ENCODE measurements at places on chromosomes 7 and 10. TPM values are rescaled to one million over a fixed set of nuclear protein-coding genes. Genes with fewer than 3 reads are reported as not detected.

DNA sequence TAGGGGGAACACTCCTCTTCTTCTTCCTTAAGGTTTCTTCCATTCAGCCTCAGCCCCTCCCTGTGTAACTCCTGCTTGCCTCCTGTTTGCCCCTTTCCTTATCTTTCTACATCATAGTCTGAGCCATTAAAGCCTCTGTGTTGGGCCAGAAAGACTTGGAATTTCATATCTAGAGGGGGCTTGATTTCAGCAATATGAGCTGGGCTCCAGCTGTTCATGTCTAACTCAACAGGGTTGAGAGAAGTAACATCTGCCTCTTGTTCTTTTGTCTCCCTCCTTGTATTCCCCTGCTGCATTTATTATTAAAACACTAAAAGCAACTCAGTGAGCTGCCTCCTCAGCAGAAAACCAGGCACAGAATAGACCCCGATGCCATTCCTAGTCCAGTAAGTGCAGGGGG lies 17.6 kb downstream of the SEC24C start:
- no peak overlapping the region for H3K4me3 ChIP-seq
- no peaks in the 10 kb centered on the region for H3K27me3 ChIP-seq
- no peaks in the 10 kb centered on the region for H3K4me1 ChIP-seq
- no peak for DNase-seq
- no peak overlapping the region for H3K27ac ChIP-seq

Gene ASB10
- total RNA-seq, result not detected

Gene TMEM139
- 0.91 TPM for total RNA-seq

GRCh38 chr7:130037703-130038102 lies 13.5 kb downstream of the ZC3HC1 start:
- peaks cover 10% of the 10 kb centered on the region for H3K36me3 ChIP-seq
- no peak overlapping the region for H3K27ac ChIP-seq
- H3K4me3 ChIP-seq, result no peak overlapping the region
- no peak for DNase-seq

DNA sequence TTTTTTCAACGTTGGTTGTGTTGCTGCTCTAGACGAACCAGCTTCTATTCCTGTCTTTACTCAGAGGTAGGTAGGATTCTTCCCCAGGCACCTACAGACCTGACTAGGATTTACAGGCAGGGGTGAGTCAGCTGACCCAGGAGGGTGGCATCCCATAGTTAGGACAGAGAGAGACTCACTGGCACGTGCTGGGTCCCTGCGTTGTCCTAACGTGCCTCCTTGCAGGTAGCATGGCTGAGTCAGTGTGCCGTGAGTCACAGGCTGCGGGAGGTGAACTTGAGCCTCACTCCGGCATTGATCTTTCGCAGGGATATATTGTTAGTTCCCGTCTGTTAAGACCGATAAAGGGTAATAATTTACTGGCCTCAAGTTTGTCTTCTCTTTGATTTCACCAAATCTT lies 96.5 kb downstream of the PFKFB3 start:
- peaks cover 2% of the 10 kb centered on the region for H3K27me3 ChIP-seq
- H3K4me1 ChIP-seq, result peaks cover 18% of the 10 kb centered on the region
- H3K4me3 ChIP-seq, result no peak overlapping the region
- H3K27ac ChIP-seq, result no peak overlapping the region
- no peak for DNase-seq

GRCh38 chr7:92699966-92700514 lies 109.8 kb upstream of the FAM133B start:
- H3K27me3 ChIP-seq, result no peaks in the 10 kb centered on the region
- no peak for DNase-seq
- peaks cover 3% of the 10 kb centered on the region for H3K36me3 ChIP-seq
- no peak overlapping the region for H3K4me3 ChIP-seq
- H3K4me1 ChIP-seq, result peaks cover 64% of the 10 kb centered on the region
- peak overlapping the region; percentile 4 for H3K27ac ChIP-seq

Gene LIPK
- not detected for total RNA-seq

- H3K27ac ChIP-seq, result no peak overlapping the region
- no peaks in the 10 kb centered on the region for H3K27me3 ChIP-seq
- H3K36me3 ChIP-seq, result no peaks in the 10 kb centered on the region
- H3K4me1 ChIP-seq, result no peaks in the 10 kb centered on the region
Observed at GRCh38 chr7:111622084-111622483, 59.8 kb upstream of the IMMP2L start.

DNA sequence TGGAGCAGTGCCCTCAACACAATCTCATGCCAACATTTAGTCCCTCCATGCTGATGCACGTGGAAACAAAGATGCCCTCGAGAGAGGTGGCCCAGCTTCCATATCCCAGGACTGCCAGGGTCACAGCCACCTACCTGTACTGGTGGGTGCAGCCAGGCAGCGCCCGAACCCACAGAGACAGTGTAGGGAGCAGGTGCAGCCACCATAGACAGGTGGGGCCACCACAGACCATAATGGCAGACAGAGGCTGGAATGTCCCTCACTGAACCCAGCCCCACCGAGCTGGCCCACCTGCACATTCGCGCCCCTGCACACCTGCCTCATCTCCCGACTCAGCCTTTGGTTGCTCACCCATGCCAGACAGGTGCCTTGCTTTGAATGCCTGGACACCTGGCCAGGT lies 18.3 kb upstream of the CPXM2 start:
- H3K4me3 ChIP-seq, result no peak overlapping the region
- H3K36me3 ChIP-seq, result no peaks in the 10 kb centered on the region
- H3K4me1 ChIP-seq, result peaks cover 21% of the 10 kb centered on the region

Gene PDK4
- not detected for total RNA-seq

Gene CPEB3
- 1.4 TPM for total RNA-seq

- no peak overlapping the region for H3K4me3 ChIP-seq
- H3K36me3 ChIP-seq, result no peaks in the 10 kb centered on the region
- H3K4me1 ChIP-seq, result peaks cover 16% of the 10 kb centered on the region
- no peak for DNase-seq
Observed at GRCh38 chr10:10914144-10914543, 103.5 kb upstream of the CELF2 start.

- H3K36me3 ChIP-seq, result no peaks in the 10 kb centered on the region
- peaks cover 16% of the 10 kb centered on the region for H3K4me1 ChIP-seq
- no peak overlapping the region for H3K27ac ChIP-seq
- H3K27me3 ChIP-seq, result no peaks in the 10 kb centered on the region
- DNase-seq, result no peak
Observed at GRCh38 chr10:96972264-96972663, 140.2 kb downstream of the LCOR start.

DNA sequence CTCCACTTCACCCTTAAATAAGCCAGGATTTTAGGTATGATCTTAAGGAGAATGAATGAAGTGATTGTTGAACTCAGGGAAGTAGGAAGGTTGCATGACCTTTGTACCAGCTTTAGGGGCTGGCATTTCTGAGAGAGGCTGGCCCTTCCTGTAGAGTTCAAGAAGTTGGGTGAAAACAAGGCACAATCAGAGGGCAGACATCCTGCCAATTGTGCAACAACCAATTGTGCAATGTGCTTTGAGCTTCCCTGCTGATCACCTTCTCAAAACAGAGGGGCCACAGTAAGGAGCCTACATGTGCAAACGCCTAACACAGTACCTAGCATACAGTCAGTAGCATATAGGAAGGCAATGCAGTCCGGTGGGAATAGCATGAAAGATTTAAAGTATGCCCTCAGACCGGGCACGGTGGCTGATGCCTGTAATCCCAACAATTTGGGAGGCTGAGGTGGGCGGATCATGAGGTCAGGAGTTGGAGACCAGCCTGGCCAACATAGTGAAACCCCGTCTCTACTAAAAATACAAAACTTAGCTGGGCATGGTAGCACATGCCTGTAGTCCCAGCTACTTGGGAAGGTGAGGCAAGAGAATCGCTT lies 5.4 kb downstream of the CPVL start:
- DNase-seq, result no peak
- no peak overlapping the region for H3K27ac ChIP-seq
- H3K4me3 ChIP-seq, result no peak overlapping the region
- peaks cover 18% of the 10 kb centered on the region for H3K4me1 ChIP-seq
- peaks cover 10% of the 10 kb centered on the region for H3K27me3 ChIP-seq
- H3K36me3 ChIP-seq, result no peaks in the 10 kb centered on the region

DNA sequence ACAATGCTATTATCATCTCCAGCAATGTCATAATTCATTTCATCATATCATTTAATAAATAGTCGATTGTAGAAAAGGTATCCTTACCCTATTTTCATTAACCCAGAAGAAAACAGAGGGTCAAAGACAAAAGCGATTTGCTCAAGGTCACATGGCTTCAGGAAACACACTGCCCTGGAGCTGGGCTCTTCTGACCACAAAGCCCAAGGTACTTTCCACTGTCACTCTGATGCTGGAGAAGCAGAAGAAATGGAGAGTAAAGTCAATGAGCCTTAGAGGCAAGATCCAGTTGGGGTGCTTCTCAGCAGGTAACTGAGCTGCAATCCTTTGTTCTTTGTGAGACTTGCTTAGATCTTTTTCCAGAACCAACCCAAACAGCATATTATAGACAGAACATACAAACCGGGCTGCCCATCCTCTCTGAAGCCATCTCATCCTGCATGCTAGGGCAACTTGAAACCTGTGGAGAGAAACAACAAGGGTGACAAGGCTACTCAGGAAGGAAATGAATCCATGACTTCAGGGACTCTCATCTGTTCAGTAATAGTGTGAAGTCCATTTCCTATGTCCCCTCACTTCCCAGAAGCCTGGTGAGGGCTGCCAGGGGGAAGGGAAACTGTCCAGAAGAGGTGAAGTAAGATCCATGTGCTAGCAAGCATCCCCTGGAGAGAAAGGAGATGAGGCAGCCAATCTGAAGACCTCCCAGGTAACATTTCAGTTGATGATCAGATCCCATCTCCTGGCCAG lies 148.6 kb upstream of the SVIL start:
- H3K36me3 ChIP-seq, result no peaks in the 10 kb centered on the region
- no peaks in the 10 kb centered on the region for H3K27me3 ChIP-seq

Gene CTAGE8
- total RNA-seq, result 0.72 TPM

- no peak overlapping the region for H3K27ac ChIP-seq
- no peaks in the 10 kb centered on the region for H3K27me3 ChIP-seq
- no peak for DNase-seq
- no peak overlapping the region for H3K4me3 ChIP-seq
Observed at GRCh38 chr7:90869335-90869734, 273.2 kb downstream of the CDK14 start.

Gene CARD11
- total RNA-seq, result 0.59 TPM

DNA sequence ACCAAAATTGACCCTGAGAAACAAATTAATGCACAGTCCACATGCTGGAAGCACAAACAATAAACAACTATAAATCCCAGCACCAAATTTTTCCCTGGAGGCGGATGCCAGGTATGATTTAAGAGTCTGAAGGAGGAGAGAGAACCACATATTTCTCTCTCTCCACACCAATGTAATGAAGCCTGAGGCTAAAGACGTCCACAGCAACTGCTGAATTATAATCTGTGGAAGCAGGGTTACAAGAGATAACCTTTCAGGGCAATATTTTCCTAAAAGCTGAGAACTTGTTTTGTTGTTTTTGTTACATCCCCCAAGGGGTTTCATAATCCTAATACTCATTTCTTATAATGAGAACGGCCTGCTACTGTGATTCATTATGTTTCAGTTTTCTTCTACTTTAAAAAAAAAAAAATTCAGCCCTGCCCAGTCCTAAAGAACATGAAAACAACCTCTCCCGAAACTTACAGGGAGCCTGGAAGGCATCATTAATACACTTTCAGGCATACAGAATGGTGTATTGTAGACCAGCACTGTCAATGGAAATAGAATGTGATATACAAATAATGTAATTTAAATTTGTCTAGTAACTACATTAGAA lies 48.5 kb upstream of the ABLIM1 start:
- DNase-seq, result no peak
- no peak overlapping the region for H3K4me3 ChIP-seq
- peaks cover 6% of the 10 kb centered on the region for H3K27me3 ChIP-seq
- no peak overlapping the region for H3K27ac ChIP-seq

DNA sequence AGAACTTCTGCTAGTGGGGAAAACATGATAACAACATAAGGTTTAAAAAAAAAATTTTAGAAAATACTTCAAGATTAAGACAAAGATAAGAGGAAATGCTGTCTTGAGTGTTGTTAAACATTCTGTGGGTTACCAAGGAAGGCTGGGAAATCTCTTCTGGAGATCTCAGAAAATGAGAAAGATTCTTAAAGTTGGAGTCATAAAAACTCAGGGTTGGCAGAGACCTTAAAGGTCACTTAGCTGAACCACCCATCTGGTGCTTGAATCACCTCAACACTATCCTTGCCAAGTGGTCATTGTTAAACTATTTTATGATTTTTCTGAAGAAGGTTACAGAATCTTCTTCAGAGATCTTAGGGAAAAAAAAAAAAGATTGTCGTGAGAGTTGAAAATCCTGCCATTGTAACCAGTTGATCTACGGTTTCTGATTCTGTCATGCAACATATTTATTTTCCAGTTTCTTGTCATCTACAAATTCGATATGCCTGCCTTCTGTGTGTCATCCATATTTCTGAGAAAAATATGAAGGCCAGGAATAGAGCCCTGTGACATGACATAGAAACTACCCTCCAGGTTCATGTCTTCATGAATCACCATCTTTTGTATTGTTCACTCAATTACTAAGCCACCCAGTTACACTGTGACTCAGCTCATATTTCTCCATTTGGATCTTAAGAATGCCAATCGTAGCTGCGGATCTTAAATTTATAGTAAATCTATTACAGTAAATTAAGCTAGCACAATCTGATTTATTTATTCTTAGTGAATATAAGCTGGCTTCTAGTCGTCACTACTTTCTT lies 179.2 kb downstream of the ST7 start:
- DNase-seq, result no peak
- no peaks in the 10 kb centered on the region for H3K27me3 ChIP-seq
- no peak overlapping the region for H3K27ac ChIP-seq
- no peak overlapping the region for H3K4me3 ChIP-seq
- no peaks in the 10 kb centered on the region for H3K4me1 ChIP-seq

DNA sequence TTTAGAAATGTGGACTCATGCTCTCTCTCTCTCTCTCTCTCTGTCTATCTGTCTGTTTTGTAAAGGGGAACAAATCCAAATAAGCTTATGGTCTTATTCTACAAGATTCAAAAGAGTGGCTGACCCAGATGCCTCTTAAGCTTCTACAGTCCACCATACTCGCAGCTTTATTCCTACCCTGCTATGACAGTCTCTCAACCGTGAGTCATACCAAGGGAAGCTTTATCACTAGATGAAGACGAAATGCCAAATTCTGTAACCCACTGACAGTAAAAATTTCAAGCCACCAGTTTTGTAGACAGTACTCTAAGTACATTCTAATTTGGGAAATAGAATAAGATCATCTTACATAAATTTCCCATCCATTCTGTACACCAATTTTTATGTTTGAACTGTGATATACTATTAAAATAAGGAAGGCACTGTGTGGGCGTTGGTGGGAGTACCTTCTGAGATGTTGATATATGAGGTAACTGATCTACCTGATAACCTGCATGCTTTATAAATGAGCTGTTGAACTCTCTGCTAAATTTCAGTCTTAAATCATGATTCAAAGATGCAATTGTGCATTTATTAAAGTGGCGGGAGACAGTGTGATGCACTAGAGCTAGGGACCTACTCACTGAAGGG lies 153.2 kb downstream of the KLF6 start:
- H3K27me3 ChIP-seq, result no peaks in the 10 kb centered on the region
- H3K36me3 ChIP-seq, result no peaks in the 10 kb centered on the region
- H3K4me1 ChIP-seq, result peaks cover 3% of the 10 kb centered on the region
- H3K4me3 ChIP-seq, result no peak overlapping the region

Gene ATAD1
- 47.5 TPM for total RNA-seq
